Fibroblast of the aortic adventitia (primary cell): ENCODE measurements at places on chromosomes 7 and 10. TPM values are rescaled to one million over a fixed set of nuclear protein-coding genes. Genes with fewer than 3 reads are reported as not detected.

The PRKG1 gene
- total RNA-seq = 45.6 and 60.2 TPM in 2 replicates

The PLEKHA8 gene
- total RNA-seq = 10.6 and 15.5 TPM in 2 replicates

The SLC26A3 gene
- total RNA-seq = not detected in 2 replicates

The GLI3 gene
- 7.0 and 7.2 TPM in 2 replicates for total RNA-seq

The TAS2R40 gene
- total RNA-seq = not detected in 2 replicates

The MSANTD7 gene
- 7.7 and 18.5 TPM in 2 replicates for total RNA-seq

The GRID2IP gene
- not detected in 2 replicates for total RNA-seq

The SLC29A3 gene
- 1.2 and 2.8 TPM in 2 replicates for total RNA-seq

The FAM3C gene
- 119 and 857 TPM in 2 replicates for total RNA-seq

The TCTN3 gene
- total RNA-seq = 20.4 and 38.3 TPM in 2 replicates

The FAM53B gene
- total RNA-seq = 9.2 and 11.0 TPM in 2 replicates

The SUN3 gene
- not detected in 2 replicates for total RNA-seq

The STRA8 gene
- total RNA-seq = not detected in 2 replicates

The TYW1B gene
- total RNA-seq = 0.99 and 1.9 TPM in 2 replicates

The PPA1 gene
- total RNA-seq = 197 and 394 TPM in 2 replicates

The PIK3CG gene
- total RNA-seq = 0.08 TPM in 1 of 2 replicates, not detected in the other

The STEAP4 gene
- 1.8 and 2.1 TPM in 2 replicates for total RNA-seq

The FAM221A gene
- 0.74 and 1.4 TPM in 2 replicates for total RNA-seq

The HYAL4 gene
- total RNA-seq = not detected in 2 replicates

The PDK4 gene
- total RNA-seq = 0.72 and 4.5 TPM in 2 replicates

The CDHR1 gene
- total RNA-seq = not detected in 2 replicates

The RAB19 gene
- not detected in 2 replicates for total RNA-seq

The SPDYE16 gene
- 0.09 and 0.33 TPM in 2 replicates for total RNA-seq

The CYP3A4 gene
- not detected in 2 replicates for total RNA-seq

The TSPAN12 gene
- 1.5 and 5.6 TPM in 2 replicates for total RNA-seq

The WNT8B gene
- total RNA-seq = not detected in 2 replicates

The CYP2C19 gene
- not detected in 2 replicates for total RNA-seq

The PCGF6 gene
- 16.4 and 64.0 TPM in 2 replicates for total RNA-seq

The ICA1 gene
- total RNA-seq = 0.45 and 1.1 TPM in 2 replicates

The C7orf33 gene
- not detected in 2 replicates for total RNA-seq

The NAT16 gene
- total RNA-seq = not detected in 2 replicates

The SORBS1 gene
- 0.36 and 0.74 TPM in 2 replicates for total RNA-seq

The ADCY1 gene
- total RNA-seq = 0.25 and 0.72 TPM in 2 replicates

The SNX10 gene
- total RNA-seq = 0.09 and 2.5 TPM in 2 replicates

The GDF10 gene
- total RNA-seq = 11.1 TPM in 1 of 2 replicates, not detected in the other

The TSC22D4 gene
- total RNA-seq = 25.6 and 31.6 TPM in 2 replicates

The DDC gene
- not detected in 2 replicates for total RNA-seq

The SPDYE11 gene
- total RNA-seq = 0.08 TPM in 1 of 2 replicates, not detected in the other

The EN2 gene
- total RNA-seq = under 0.01 TPM in 1 of 2 replicates, not detected in the other

The LIPJ gene
- total RNA-seq = 0.09 TPM in 1 of 2 replicates, not detected in the other

The NODAL gene
- total RNA-seq = not detected in 2 replicates

The STEAP1 gene
- 23.5 and 83.4 TPM in 2 replicates for total RNA-seq

The OPALIN gene
- not detected in 2 replicates for total RNA-seq

The INMT gene
- total RNA-seq = 2.5 and 219 TPM in 2 replicates

The SLC18A3 gene
- not detected in 2 replicates for total RNA-seq

The OR2A42 gene
- not detected in 2 replicates for total RNA-seq

The LIPN gene
- total RNA-seq = not detected in 2 replicates
